NCI-H460 (cell line): ENCODE measurements at places on chromosomes 6 and 20. TPM values are rescaled to one million over a fixed set of nuclear protein-coding genes. Genes with fewer than 3 reads are reported as not detected.
A peak's percentile ranks its signal among the peaks of the same experiment; 100 is the strongest.

DNA sequence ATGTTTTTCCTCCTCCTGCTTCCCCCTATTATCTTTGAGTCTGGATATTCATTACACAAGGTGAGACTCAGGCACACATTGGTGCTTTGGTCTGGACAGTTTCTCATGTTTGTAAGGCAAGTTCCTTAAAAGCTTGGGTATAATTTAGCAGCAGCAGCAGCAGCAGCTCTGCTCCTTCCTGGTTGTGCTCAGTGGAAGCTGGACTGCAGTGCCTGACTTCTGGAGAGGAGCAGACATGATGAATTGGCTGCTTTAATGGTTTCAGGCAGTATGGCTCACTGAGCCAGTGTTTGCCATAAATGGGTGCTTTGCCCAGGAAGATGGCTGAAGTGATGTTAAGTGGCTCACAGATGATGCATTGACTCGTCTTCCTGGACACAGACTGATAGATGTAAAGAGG lies 32.4 kb downstream of the SLC9A8 start:
- no peak for DNase-seq

- no peak for DNase-seq
These were observed 72.8 kb upstream of the NKX2-2 start for GRCh38 chr20:21586682-21587081.

DNA sequence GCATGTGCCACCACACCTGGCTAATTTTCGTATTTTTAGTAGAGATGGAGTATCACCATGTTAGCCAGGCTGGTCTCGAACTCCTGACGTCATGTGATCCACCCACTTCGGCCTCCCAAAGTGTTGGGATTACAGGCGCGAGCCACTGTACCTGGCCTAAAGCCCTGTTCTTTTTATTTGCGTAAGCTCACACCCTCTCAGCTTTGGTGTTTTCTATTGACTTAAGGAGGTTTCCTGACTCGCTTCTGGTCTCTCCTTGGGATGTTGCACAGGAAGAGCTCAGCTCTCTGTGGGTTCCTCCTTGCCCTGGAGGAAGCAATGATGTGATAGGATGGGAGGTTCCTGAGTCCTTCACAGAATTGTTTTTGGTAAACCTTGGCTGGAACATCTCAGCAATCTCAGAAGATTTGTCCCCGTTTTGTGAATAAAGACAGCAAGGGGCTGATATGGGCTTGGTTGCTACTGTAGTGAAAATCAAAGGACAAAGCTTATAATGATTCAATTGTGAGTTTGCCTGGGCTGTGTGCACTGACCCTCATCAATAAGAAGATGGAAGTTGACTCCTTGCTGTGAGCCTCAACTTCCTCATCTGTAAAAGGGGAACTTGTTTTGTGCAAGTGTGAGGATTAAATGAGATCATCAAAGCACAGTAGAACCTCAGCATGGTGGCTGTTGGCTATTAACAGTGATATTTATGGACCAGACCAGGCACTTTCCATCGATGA lies 27.0 kb downstream of the TOX2 start:
- peak; percentile 30 for DNase-seq

GRCh38 chr6:95410168-95410567 lies 167.2 kb upstream of the MANEA start:
- no peak for DNase-seq

- no peak for DNase-seq
These were observed 17.5 kb downstream of the MRPS18A start for GRCh38 chr6:43669922-43670622.

- DNase-seq = no peak
These were observed 257.1 kb downstream of the SAMD5 start for GRCh38 chr6:147765541-147765940.

DNA sequence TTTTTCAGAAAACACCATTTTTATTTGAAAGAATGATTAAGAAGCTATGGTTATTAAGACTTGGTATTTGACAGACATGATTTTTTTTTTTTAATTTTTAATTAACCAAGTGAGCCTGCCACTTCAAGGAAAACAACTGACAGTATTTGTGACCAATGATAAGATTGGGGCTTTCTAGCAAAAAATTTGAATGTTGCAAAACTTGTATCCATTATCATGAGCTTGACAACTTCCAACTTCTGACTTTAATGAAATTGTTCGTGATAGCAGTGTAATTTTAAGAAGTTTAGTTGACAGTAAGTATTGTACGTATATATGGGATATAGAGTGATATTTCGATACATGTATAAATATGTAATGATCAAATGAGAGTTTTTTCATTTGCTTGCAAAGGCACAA lies 21.6 kb upstream of the POM121L2 start:
- no peak for DNase-seq

DNA sequence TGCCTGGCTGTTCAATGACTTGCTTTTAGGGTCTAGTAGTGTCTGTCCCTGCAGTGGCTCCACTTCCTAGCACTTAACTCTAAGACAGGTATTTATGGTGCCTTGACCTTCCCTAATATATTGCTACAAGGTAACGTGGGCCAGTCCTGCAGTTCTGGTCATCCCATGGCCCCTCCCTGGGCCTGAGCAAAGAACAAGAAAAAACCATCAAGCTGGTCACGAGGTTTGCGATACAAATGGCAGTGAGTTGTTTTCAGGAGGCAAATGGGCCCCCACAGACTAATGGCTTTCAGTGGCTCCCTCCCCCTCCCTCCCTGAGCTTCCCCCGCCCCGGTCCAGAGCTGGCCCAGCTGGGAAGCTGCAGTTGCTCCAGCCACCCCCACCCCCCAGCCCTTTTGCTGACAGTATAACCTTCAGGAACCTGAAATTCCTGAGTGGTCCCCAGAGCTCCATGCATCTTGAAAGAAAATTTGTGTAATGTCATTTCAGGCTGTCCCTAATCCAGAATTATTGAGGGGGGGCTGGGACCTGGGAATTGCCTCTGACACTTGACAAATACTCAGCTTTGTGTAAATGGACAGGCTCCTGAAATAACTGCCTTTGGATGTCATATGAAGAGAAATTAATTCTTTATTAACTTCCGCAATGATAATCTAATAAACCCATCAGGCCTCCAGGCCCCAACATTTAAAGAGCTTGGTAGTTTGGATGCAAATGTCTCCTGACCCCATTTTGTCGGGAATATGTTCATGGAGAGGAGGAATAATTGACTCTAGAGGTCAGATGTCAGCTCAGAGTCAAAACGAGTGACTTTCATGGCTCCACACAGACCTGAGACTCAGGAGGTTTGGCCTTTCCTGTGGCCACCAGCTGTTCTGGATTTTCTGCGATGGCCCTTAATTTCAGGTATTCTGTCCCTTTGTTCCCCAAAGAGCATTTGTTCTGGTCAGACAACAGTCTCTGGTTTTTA lies 153.2 kb upstream of the TOP1 start:
- no peak for DNase-seq

DNA sequence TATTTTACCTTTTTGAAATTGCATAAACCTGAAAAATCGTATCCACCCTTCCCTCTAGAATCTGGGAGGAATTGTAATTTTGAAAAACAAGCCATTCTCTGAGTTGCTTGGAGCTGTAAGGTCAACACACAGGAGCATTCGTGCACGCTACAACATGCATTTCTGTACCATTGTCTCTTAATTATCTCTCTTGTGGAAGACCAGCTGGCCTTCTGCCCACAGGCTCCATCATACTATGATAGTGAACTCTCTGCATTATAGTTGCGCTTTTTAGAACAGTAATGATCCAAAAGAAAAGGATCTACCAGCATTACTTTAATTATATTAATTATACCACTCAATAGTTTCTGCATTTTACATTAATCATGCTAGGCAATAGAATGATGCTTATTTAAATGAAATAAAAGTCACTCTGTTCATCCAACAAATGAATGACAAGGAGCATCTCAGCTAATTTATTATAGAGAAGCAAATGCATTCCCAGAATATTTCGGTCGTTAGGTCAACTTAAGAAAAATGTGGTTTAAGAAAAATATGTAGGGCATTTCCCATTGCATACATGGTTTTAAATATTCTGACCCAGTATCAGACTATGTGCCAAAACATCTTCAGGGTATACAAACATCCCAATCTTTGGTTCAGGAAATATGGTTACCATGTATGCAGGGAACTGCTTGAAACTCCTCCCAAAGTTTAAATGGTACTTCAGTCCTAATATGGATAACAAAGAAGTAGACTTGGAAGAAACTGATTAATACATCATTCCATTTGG lies 263.5 kb downstream of the TFAP2A start:
- no peak for DNase-seq

- DNase-seq = no peak
These were observed 393.6 kb downstream of the BTBD3 start for GRCh38 chr20:12311094-12311865.

GRCh38 chr6:35392773-35393672 lies 50.7 kb downstream of the PPARD start:
- no peak for DNase-seq

- no peak for DNase-seq
These were observed 1.4 kb upstream of the FAM83C start for GRCh38 chr20:35293303-35294292.

DNA sequence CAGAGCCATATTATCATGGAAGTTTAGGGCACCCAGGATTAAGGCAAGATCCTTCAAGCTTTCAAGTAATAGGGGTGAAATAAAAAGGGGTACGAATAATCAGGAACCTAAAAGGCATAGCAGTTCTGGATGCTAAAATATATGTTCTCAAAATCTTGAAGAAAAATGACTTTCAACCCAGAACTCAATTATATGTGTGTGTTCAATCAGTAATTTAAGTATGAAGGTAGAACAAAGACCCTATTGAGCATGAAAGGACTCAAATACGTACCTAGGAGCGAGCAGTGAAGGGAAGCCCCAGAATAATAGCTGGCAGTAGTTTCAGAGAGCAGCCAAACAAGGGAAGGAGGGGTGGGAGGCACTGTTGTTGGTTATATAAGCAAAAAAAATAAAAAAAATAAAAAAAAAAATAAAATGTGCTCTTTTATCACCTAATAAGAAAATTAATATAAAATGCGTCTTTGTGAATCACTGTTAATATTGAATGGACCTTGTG lies 45.4 kb downstream of the MYO6 start:
- DNase-seq = no peak

DNA sequence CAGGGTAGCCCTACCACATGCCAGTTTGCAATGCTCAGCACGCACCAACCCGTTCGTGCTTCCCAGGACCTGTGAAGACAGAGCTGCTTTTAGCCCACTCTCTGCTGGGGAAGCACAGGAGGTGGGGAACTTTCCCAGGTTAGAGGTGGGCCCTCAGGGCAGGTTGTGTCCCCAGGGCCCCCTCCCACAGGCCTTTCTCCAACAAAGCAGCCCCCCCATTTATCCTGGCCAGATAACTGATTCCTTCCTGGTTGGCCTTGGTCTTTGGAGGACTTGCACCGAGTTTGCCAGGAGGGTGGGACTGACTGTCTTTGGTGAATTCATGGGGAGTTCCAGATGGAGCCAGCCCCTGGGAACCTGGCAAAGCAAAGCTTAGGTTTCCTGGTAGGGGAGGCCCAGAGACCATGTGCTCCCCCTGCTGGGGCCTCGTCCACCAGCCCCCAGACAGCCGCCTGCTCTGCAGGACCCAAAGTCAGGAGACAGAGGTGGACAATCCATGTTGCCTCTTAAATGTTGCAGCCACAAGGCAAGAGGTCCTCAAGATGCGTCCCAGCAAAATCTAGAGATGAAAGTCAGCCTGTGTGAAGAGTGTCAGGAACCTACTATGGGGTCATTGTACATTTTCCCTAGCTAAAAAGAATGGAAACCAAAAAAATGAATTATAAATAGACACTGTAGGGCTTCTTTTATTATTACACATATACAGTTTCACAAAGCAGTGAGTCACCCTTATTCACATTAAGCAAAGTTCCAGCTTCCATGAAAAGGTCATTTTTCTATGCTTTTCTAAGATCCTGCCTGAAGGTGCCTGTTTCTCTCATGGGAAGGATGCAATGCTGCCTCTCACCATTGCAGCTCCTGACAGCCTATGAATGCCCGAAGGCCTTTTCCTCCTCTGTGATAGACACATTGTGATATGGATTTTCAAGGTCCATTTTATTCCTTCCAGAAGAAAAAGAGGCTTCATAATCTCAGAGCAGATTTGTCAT lies 497.8 kb downstream of the PREX1 start:
- no peak for DNase-seq

DNA sequence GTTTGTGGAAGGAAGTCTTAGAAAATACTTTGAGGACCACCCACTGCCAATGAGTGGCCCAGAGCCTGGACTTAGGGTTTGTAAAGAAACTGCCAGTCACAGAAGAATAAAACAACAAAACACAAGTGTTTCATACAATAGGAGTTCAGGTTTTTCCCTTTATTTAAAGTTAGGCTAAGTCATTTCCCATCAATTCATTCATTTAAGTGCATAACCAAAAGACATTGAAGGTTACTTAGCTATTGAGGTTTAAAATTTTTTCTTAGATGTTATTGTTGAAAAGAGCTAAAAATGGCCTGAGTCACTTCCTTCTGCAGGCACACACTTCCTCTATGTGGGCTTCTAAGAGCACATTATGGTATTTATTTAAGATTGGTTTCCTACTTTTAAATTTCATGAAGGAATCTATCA lies 54.2 kb downstream of the ARMC2 start:
- no peak for DNase-seq

MTCH1 gene
- 191 and 198 TPM in 2 replicates for total RNA-seq

TEAD3 gene
- total RNA-seq = 2.4 and 2.7 TPM in 2 replicates

CNR1 gene
- total RNA-seq = not detected in 2 replicates

- peak; percentile 36 for DNase-seq
These were observed 1729.5 kb downstream of the GRIK2 start for GRCh38 chr6:103122766-103123601.

DNA sequence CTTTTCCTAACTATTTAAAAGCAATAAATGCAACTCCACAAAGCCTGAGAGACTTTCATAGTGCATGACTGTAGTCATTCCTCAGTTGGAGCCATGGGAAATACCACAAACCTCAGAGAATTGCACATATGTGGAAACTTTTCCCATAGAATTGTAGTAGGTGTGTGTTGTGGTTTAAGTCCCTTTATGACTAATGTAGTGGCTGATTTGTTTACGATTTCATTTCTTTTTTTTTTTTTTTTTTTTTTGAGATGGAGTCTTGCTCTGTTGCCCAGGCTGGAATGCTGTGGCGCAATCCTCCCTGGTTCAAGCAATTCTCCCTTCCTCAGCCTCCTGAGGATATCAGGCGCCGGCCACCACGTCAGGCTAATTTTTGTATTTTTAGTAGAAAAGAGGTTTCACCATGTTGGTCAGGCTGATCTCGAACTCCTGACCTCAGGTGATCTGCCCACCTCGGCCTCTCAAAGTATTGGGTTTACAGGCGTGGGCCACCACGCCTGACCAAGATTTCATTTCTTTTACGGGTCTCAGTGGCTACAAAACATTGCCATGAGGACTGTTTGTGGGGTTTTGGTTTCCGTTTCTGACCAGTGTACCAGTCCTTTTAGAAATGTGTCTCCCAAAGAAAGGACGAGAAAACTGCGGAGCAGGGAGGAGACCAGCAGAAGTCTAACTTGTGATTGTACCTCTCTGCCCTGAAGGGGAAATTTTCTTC lies 212.1 kb upstream of the MARCKS start:
- no peak for DNase-seq

DNA sequence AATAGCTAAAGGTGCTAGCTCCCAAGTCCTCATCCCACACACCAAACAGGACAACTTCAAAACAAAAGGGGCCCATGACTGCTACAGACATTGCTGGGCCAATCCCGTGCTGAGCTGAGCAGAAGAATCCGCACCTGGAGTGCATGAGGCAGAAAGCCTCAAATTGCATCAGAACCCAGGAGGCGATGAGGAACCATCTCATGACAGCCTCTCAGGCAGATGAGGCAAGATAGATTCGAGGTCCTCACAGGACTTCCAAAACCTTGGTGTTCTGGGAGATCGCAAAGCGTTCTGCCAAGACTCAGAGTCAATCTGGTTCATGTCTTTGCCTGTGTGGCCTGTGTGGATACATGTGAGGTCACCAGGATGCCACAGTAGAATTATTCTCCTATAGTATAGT lies 32.8 kb upstream of the SSTR4 start:
- DNase-seq = no peak
